ENCODE measurements at places on chromosomes 13 and 19.

DNA sequence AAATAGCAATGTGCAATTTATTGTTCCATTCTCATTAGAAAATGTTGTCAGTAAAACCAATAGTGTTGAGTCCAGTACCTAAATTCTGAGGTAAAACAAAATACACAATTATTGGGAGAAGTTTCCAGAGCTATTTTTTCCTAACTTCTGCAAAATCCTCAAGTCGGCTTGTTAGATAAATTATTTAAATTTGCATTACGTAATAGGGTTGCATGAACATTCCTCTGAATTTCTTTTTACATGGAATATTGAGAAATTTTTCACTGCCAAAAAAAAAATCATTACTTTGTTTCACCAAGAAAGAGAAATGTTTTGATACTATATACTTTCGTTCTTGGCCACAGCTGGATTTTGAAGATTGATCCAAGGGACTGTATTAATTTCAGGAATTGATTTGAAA is 1.5 kb downstream of the ZNF507 start:
- no peak for DNase-seq

GRCh38 chr13:21048901-21049698 is 12.3 kb downstream of the LATS2 start:
- no peak for DNase-seq

- no peak for DNase-seq
These were observed 15.0 kb downstream of the COG6 start for GRCh38 chr13:39670445-39670844.

GRCh38 chr13:73952648-73953047 is 181.6 kb downstream of the KLF12 start:
- peak; percentile 4 for DNase-seq

DNA sequence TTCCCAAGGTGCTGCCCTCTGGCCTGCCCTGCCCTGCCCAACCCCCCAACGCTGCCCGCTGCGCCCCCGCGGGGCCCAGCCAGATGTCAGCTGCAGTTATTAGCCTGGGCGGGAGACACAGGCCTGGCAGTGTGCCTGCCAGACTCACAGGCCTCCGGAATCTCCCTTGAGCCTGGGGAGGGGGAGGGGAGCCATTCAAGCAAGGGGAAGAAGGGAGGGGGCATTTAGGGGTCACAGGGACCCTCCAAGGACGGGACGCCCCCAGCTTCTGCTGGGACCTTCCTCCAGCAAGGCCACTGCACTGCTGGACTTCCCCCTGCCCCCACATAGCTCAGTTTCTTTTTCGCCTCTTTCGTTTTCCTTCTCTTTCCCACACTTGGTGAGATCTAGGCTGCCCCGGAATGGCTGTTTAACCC is 2.6 kb upstream of the JUNB start:
- DNase-seq, result peak; percentile 87

DNA sequence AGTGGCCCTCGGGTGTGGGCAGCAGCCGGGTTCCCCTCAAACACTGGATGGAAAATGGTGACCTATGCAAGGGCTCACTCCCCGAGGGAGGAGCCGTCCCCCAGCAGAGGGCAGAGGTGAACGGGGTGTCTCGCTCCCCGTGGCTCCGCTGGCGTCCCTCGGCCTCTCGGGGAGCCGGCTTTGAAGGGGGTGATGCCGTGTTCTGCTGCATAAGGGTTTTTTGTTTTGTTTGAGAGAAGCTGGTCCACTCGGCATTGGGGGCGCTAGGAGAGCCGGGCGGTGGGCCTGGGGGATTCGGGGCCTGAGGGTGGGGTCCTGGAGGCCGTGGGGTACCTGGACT is 4.0 kb downstream of the EFNA2 start:
- no peak for DNase-seq
